Nephron progenitor cell (in vitro differentiated cells): ENCODE measurements at places on chromosomes 3 and 15.
A peak's percentile ranks its signal among the peaks of the same experiment; 100 is the strongest.

DNA sequence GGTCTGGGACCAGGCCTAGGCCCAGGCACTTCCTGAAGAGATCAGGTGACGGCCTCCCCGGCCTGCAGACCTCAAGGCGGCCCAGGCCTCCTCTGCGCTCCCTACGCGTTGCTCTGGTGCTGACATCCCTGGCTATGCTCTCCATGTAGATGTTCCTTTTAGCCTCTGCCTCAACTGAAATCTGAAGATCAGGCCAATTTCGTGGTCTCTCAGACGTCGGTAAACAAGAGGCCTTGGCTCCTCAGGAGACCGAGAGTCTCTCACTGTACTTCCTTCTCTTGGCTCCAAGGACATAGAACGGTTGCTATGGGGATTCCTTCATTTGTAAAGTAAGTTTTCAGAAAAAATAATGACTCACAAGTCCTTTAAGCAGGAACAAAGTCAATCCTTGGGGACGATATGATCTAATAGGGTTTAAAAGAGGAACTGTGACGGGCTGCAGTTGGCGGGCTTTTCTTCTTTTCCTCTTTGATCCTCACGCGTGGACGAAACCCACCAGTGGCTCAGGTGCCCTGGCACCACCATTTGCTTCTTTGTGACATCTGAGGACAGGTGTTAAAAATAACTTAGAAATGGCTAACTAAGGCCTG lies 55.6 kb upstream of the CGNL1 start:
- DNase-seq, result no peak

GRCh38 chr3:117409701-117410459 lies 700.3 kb downstream of the TUSC7 start:
- DNase-seq, result no peak

DNA sequence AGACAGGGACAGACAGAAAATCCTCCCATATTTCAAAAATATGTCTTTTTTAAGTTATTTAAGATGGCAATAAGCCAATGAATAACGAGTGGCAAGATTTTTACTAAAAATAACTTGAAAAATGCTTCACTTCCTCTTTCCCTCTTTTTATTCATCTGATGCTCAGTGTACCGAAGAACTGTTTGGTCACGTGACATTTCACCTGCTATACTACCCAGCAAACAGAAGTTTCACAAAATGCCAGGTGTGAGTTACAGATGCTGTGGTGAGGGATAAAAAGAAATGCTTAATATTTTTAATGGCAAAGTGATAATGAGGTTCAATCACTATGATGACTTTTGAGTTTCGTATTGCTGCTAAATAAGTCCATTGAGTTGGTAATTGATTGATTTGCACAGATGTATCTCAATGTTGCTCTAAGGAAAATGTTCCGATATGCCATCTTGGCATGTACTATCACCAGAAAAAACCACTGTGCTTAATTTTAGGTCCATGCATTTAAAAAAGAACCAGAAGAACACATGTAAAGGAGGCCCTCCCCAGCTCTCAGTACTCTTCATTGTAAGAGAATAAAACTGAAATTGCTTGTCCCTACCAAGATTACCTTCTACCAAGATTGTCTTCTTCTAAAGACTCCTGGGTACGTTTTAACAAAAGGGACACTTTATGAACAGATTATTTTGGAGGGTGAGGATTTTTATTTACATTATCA lies 26.0 kb upstream of the SEC62 start:
- no peak for DNase-seq

DNA sequence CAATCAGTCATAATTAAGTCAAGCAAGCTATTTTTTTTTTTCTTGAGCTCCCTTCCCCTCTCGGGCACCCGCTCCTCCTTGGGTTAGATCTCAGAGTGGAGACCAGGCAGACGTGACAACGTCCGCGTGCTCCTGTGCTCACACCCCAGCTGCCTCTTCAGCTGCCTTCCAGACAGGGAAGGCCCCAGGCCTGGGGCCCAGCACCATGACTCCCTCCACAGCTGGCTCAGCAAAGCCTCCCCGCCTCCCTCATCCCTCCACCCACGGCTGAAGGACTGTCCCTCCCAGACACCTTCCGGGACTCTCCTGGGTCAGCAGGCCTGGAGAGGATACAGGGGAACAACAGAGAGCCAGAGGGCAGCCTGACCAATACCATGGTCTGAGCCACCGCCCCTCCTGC lies 87.9 kb upstream of the LINGO1 start:
- peak; percentile 26 for DNase-seq

- no peak for DNase-seq
These were observed 40.5 kb upstream of the B3GNT5 start for GRCh38 chr3:183212565-183212964.

DNA sequence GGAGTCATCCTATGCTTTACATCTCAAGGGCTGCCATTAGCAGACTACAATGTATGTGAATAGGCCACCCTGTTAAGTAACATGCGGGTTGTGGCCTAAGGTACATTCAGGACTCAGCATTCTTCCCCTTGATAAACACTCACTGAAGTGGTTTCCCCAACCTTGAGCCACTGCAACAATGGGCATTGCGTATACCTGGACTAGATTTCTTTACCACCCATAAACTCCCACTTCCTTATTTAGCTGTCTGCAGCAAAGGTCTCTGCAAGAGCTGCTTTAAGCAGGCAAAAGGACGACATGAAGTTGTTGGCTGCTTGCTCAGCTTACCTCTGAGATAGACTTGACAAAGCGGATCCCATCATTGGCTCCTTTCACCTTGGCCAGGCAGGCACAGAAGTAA lies 16.2 kb downstream of the FYCO1 start:
- DNase-seq, result no peak

DNA sequence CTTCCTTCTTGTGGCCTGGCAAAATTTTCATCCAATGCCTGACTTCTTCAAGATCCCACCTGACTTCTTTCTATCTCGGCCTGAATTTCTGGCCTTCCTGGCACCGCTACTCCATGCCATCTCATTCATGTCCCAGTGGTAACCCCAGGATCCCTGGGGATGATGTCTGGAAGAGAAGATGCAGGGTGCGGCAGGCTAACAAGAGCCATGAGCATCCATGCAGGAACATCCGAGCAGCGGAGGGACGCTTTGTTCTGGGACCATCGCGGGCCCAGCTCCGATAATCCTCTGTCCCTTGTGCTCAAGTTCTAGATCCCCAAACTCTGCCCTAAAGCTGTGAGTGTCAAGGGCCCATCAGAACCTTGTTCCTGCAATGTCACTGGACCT lies 10.9 kb downstream of the MYL3 start:
- DNase-seq, result no peak

GRCh38 chr3:112640276-112640929 lies 540 bp downstream of the CCDC80 start:
- DNase-seq, result no peak
